ENCODE measurements at places on chromosomes 5 and 9. TPM values are rescaled to one million over a fixed set of nuclear protein-coding genes. Genes with fewer than 3 reads are reported as not detected.

SPINK13 gene
- total RNA-seq = not detected

CER1 gene
- total RNA-seq = not detected

DNA sequence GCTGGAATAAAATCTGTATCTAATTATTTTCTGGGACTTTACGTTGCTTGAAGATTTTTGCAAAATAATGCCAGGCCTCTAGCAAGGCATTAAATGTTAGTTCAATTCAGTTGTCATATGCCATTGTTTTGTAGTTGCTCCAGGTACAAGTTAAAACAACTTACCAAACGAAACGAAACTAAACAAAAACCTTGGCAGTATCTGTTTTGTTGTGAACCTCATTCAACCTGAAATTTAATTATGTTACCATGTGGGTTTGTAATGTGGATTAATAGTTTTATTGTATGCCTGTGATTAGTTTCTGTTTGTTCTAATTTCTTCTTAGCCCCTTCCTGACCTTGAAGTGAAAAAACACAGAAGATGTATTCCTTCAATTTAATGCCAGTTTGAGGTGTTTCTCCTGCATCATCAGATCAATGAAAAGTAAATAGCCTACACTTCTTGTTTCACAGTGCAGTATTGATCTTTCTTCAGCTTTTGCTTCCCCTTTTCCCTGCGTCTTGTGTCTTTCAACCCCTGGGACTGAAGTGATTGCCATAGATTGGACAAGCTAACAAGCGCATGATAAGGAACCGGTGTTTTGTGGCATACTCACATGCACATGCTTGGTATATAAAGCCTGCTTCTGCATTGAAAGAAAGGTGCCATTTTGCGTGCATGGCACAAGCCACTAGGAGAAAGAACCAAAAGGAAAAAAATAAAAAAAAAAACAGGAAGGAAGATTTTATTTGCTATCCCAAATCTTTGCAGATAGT is 699.0 kb upstream of the ARRDC3 start:
- H3K27ac ChIP-seq = no peak overlapping the region
- no peaks in the 10 kb centered on the region for H3K4me1 ChIP-seq
- no peak for DNase-seq

- H3K4me3 ChIP-seq = no peak overlapping the region
- no peak for DNase-seq
- H3K27me3 ChIP-seq = no peaks in the 10 kb centered on the region
- H3K36me3 ChIP-seq = peaks cover 89% of the 10 kb centered on the region
- H3K4me1 ChIP-seq = peaks cover 76% of the 10 kb centered on the region
Observed at GRCh38 chr5:35869685-35870277, 13.1 kb downstream of the IL7R start.

DNA sequence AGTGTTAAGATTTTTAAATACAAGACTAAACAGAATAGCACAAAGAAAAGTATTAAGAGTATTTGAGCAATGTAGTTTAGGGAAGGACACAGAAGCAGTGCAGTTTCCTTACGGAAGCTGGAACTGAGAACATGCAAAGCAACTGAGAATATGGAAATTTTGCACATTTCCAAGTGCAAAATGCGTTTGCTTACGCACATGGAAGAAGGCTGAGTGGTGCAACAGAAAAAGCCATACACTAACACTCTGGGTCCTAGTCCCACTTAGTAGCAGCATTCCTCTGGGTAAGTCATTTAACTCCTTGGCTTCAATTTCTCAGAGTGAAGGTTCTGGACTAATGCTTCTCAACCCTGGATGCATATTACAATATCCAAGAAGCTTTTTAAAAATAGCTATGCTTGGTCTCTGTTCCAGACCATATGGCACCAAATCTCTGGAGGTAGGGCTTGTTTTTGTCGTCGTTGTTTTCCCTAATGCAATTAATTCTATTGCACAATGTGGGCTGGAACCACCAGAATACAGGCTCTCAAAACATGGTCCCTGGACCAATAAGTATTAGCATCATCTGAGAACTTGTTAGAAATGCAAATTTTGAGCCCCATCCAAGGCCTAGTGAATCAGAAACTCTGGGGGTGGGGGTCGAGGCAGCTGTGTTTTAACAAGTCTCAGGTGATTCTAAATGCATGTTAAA is 65.2 kb upstream of the DEPDC1B start:
- no peak for DNase-seq
- H3K4me1 ChIP-seq = no peaks in the 10 kb centered on the region
- no peaks in the 10 kb centered on the region for H3K36me3 ChIP-seq

DNA sequence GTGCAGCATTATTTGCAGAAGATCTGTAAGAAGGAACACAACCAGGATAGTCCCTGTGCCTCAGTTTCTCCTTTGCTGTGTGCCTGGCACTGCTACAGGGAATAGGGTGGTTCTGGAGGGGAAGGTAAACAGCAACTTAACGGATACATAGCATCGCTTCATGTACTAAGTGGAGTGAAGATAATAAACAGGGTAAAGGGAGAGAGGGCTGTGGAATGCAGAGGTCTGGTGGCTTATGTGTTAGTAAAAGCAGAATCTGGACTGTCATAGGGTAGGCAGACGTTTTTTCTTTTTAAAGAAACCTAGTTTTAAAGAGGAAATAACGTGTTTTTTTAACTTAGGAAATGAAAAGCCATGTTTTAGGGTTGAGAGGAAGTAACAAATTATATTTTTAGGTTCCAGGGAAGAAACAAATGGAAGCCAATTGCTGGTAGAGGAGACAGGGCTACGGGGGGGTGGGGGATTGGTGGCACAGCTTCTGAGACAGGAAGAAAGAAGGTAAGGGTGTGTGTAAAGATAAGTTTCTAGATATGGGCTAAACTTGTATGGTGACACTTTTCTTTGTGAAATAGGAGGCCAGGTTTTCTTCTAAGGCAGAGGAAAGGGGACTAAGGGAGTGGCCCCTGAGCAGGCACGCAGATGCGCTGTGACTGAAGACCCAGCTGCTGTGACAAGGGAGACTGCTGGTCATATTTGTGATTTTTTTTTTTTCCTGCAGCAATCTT is 1.3 kb downstream of the GNG10 start:
- DNase-seq = no peak
- H3K27me3 ChIP-seq = no peaks in the 10 kb centered on the region
- peak overlapping the region; percentile 90 for H3K27ac ChIP-seq
- peak overlapping the region; percentile 90 for H3K4me3 ChIP-seq

- no peaks in the 10 kb centered on the region for H3K4me1 ChIP-seq
- no peak overlapping the region for H3K4me3 ChIP-seq
- H3K27me3 ChIP-seq = no peaks in the 10 kb centered on the region
- no peak overlapping the region for H3K27ac ChIP-seq
Observed at GRCh38 chr9:33426843-33427293, 20.5 kb downstream of the AQP3 start.

- DNase-seq = no peak
- no peak overlapping the region for H3K27ac ChIP-seq
- H3K4me3 ChIP-seq = no peak overlapping the region
- no peaks in the 10 kb centered on the region for H3K36me3 ChIP-seq
- H3K4me1 ChIP-seq = no peaks in the 10 kb centered on the region
Observed at GRCh38 chr5:35004200-35004599, 43.5 kb downstream of the AGXT2 start.

DNA sequence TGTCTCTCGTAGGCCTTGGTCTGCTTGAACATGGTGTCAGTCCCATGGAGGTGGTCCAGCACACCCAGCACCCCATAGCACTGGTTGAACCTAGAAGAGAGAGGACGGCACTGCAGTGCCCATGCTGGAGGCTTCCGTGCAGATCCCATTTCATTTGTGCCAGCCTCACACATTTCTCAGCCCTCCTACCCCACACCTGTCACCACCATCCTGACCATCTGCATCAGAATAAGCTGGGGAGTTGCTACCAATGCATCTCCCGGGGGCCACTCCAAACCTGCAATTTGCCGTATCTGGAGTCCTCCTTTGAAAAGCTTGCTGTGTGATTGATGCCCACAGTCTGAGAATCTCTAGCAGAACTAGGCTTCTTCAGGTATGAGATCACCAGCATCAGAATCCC is 30.0 kb downstream of the FAXDC2 start:
- H3K4me1 ChIP-seq = peaks cover 3% of the 10 kb centered on the region
- H3K27me3 ChIP-seq = no peaks in the 10 kb centered on the region
- no peak overlapping the region for H3K27ac ChIP-seq

- H3K4me3 ChIP-seq = peak overlapping the region; percentile 95
- H3K27ac ChIP-seq = peak overlapping the region; percentile 88
Observed at GRCh38 chr9:33163433-33164137, 3.6 kb downstream of the B4GALT1 start.

MYMK gene
- total RNA-seq = not detected

GRCh38 chr9:82513242-82513751 is 524.7 kb downstream of the SPATA31D1 start:
- no peaks in the 10 kb centered on the region for H3K4me1 ChIP-seq
- H3K27me3 ChIP-seq = no peaks in the 10 kb centered on the region
- H3K4me3 ChIP-seq = no peak overlapping the region
- H3K36me3 ChIP-seq = no peaks in the 10 kb centered on the region
- DNase-seq = no peak

ZDHHC11B gene
- not detected for total RNA-seq

PITX1 gene
- not detected for total RNA-seq

- H3K27ac ChIP-seq = no peak overlapping the region
- peak; percentile 8 for DNase-seq
- no peaks in the 10 kb centered on the region for H3K36me3 ChIP-seq
- no peaks in the 10 kb centered on the region for H3K27me3 ChIP-seq
- H3K4me1 ChIP-seq = peaks cover 14% of the 10 kb centered on the region
- H3K4me3 ChIP-seq = no peak overlapping the region
Observed at GRCh38 chr5:59174248-59174844, 591.5 kb downstream of the RAB3C start.

ARID3C gene
- total RNA-seq = 0.31 TPM

GRCh38 chr5:147349241-147349640 is 114.4 kb downstream of the STK32A start:
- no peak overlapping the region for H3K27ac ChIP-seq
- H3K4me1 ChIP-seq = no peaks in the 10 kb centered on the region
- no peaks in the 10 kb centered on the region for H3K36me3 ChIP-seq
- no peak for DNase-seq
- H3K4me3 ChIP-seq = no peak overlapping the region
- H3K27me3 ChIP-seq = peaks cover 9% of the 10 kb centered on the region

MCTP1 gene
- 1.1 TPM for total RNA-seq

TMEM8B gene
- total RNA-seq = 2.8 TPM

AGXT2 gene
- not detected for total RNA-seq

DNA sequence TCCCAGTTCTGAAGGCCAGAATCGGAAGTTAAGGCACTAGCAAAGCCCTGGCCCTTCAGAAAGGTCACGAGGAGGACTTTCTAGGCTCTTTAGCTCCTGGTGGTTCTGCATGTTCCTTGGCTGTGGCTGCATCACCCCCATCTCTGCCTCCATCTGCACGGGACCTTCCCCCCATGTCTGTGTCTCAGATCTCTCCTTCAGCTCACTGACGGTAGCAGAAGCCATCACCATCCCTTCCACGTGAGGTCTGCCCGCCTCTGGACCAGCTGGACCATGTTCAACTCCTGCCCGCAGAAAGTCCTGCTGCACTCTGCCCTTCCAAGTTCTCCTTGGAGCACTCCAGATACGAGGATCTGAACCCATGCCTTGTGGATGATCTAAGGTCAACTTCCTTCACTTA is 242.9 kb upstream of the IRX1 start:
- no peak overlapping the region for H3K4me3 ChIP-seq
- peaks cover 5% of the 10 kb centered on the region for H3K27me3 ChIP-seq
- H3K36me3 ChIP-seq = no peaks in the 10 kb centered on the region
- H3K27ac ChIP-seq = no peak overlapping the region

GRCh38 chr9:107119735-107120134 is 163.3 kb upstream of the RAD23B start:
- H3K27ac ChIP-seq = no peak overlapping the region
- H3K36me3 ChIP-seq = no peaks in the 10 kb centered on the region
- no peak overlapping the region for H3K4me3 ChIP-seq
- H3K4me1 ChIP-seq = no peaks in the 10 kb centered on the region

GPR150 gene
- total RNA-seq = 0.34 TPM

CNTLN gene
- 0.60 TPM for total RNA-seq

PAEP gene
- not detected for total RNA-seq

- H3K36me3 ChIP-seq = no peaks in the 10 kb centered on the region
- DNase-seq = peak; percentile 38
- peaks cover 7% of the 10 kb centered on the region for H3K27me3 ChIP-seq
- no peak overlapping the region for H3K4me3 ChIP-seq
- no peaks in the 10 kb centered on the region for H3K4me1 ChIP-seq
- H3K27ac ChIP-seq = no peak overlapping the region
Observed at GRCh38 chr5:77957-78804, 13.8 kb upstream of the PLEKHG4B start.

GRCh38 chr9:18851069-18851795 is 181.8 kb downstream of the SAXO1 start:
- H3K27me3 ChIP-seq = no peaks in the 10 kb centered on the region
- H3K4me1 ChIP-seq = no peaks in the 10 kb centered on the region
- no peaks in the 10 kb centered on the region for H3K36me3 ChIP-seq
- no peak overlapping the region for H3K4me3 ChIP-seq
- no peak for DNase-seq

DNA sequence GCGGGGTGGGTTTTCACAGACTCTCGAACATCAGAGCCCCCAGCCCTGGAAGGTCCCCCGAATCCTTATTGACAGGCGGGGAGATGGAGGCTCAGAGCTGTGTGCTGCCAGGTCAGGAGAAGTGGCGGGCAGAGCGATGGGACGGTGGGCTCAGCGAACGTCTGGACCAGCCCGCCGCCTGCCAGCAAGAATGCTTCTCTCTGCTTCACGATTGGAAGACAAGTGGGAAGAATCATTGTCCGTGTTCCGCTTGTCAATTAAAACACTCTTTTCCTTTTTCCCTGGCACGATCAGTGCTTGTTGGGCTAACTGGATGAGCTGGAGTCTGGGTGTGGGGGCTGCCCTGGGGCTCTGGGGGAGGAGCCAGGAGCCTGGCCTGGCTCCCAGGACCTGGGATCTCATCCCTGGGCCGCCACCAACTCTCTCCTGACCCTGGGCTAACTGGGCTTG is 1.6 kb downstream of the COL5A1 start:
- no peak overlapping the region for H3K27ac ChIP-seq
- H3K27me3 ChIP-seq = peaks cover 30% of the 10 kb centered on the region
- H3K4me3 ChIP-seq = no peak overlapping the region
- no peaks in the 10 kb centered on the region for H3K36me3 ChIP-seq

PTGES gene
- 0.21 TPM for total RNA-seq

SGCD gene
- total RNA-seq = not detected

Measured in activated naive CD8-positive, alpha-beta T cell treated with anti-CD3 and anti-CD28 coated beads for 36 hours (primary cell).